ENCODE measurements at places on chromosomes 6 and 20.

DNA sequence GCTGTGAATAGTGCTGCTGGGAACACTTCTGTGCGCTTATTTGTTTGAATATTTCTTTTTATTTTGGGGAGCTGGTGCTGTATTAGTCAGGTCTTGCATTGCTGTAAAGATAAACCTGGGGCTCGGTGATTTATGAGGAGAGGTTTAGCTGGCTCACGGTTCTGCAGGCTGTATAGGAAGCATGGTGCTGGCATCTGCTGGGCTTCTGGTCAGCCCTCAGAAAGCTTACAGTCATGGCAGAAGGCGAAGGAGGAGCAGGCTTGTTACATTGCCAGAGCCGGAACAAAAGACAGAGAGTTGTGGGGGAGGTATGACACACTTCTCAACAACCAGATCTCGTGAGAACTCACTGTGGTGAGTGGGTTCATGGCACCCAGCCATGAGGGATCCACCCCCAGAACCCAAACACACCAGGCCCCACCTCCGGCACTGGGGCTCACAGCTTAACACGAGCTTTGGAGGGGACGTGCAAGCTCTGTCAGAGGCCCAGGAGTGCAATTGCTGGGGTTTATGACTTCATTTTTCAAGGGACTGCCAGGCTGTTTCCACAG, 68.8 kb upstream of the GATA5 start:
- DNase-seq = no peak

- DNase-seq = no peak
Observed at GRCh38 chr6:25681848-25682247, 29.8 kb downstream of the SCGN start.

GRCh38 chr20:52438326-52438963, 246.9 kb upstream of the ZFP64 start:
- DNase-seq = no peak

DNA sequence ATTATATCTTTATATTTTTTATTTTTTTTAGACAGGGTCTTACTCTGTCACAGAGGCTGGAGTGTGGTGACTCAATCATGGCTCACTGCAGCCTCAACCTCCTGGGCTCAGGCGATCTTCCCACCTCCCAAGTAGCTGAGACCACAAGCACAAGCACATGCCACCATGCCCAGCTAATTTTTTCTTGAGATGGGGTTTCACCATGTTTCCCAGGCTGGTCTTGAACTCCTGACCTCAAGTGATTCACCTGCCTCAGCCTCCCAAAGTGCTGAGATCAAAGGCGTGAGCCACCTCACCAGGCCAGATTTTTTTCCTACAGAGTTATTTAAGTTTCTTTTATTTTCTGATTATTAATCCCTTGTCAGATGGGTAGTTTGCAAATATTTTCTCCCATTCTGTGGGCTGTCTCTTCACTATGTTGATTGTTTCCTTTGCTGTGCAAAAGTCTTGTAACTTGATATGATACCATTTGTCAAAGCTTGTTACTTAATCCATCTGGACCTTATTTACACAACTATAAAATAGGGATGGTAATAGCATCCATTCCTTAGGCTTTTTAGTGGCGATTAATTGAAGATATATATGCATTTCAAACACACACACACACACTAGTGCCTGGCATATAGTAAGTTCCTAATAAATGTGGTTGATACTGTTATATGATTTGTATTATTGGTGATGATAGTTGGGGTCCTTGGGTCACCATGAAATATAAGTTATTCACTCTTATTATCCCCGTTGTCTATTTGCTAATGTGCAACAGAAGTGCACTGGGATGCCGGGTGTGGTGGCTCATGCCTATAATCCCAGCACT, 187.1 kb downstream of the BCAS1 start:
- no peak for DNase-seq

DNA sequence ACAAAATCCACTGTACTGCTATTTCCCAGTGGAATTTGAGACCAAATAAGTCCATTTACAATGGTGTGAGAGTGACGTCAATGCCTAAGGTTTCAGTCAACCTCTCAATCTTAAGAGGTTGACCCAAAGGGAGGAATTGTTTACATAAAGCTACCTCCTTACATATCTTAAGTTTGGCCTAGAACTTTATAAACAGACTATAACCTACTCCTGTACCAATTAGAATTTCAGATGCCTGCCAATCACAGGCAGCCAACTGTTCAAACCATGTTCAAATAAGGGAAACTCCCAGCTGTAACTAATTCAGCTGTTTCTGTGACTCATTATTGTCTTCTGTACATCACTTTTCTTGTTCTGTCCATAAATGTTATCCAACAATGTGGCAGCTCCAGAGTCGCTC, 14.5 kb downstream of the LGSN start:
- DNase-seq = no peak

DNA sequence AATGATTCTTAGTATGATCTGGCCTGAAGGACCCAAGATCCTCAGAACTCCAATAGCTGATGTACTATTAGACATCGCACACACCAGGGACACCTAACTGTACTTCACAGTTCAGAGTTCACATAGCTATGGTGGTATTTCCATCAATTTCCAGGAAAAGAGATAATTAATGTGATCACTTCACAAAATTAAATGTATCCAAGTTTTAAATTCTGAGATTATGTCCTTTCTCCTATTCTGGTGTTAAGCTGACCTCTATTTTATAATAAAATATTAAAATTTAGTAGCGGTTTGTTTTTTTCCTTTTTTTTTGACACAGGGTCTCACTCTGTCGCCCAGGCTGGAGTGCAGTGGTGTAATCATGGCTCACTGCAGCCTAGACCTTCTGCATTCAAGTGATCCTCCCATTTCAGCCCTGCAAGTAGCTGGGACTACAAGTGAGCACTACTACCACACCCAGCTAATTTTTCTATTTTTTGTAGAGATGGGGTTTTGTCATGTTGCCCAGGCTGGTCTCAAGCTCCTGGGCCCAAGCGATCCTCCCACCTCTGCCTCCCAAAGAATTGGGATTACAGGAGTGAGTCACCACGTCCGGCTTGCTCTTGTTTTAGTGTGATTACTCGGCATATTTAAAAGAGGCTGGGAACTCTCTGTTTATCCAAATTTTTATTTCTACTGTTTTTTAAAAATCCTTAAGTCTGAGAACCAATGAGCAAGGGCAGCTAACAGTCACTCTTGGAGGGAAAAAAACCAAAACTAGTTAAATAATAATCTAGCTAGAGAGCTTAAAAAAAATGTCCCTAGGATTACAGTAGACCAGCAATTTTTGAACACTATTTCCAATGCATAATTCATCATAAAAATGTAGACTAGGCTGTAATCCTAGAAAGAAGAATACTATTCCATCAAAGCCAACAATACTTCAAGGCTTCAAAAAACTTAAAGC, 16.0 kb downstream of the KIF13A start:
- DNase-seq = no peak

DNA sequence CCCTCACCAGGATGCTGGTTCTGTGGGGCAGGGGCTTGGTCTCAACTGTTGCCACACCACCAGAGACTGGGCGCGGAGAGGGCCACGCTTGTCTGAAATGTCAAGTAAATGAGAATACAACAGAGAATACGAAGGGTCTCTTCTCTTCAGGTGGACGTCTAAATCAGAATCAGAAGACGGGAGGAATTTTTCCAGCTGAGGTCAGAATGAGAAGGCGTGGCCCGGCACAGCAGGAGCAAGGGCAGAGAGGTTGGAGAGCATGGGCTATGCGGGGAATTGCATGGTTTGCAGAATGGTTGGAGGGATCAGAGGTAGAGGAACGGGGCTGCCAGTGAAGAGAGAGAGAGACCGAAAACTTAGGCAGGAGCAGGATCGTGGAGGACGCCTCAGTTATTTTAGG, 337.9 kb downstream of the QKI start:
- no peak for DNase-seq

GRCh38 chr6:150741633-150742200, 123.8 kb upstream of the MTHFD1L start:
- DNase-seq = no peak

DNA sequence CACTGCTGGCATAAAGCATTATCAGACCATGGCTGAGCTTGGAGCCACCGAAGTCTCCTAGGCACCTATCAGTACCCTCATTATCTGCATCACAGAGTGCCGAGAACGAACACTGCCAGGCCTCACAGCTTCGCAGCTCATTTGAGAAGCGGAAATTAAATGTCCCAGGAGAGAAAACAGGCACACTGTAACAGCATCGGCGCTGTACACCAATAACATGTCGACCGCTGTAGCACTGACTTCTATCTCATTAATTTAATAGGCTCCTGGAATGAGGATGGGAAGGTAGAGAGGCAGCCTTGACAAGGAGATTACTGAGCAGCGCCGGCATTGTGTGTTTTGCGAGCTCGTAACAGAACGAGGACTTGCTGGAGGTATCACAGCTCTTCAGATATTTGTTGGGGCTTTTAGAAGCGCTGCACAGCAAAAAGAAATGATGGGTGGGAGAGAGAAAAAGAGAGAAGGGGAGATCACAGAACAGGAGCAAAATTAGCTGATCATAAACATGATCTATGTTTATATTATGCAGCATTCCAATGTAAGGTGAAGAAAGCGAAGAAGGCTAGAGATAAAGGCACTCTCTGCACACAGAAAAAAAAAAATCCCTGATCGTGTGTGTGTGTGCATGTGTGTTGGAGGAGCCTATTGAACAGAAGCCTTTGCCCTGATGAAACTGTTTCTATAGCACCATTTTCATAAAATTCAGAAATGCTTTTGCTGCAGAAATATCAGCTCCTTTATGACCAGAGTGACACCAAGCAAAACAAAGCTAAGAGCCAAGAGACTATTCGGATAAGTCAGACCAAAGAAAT, 29.2 kb downstream of the ID4 start:
- no peak for DNase-seq

DNA sequence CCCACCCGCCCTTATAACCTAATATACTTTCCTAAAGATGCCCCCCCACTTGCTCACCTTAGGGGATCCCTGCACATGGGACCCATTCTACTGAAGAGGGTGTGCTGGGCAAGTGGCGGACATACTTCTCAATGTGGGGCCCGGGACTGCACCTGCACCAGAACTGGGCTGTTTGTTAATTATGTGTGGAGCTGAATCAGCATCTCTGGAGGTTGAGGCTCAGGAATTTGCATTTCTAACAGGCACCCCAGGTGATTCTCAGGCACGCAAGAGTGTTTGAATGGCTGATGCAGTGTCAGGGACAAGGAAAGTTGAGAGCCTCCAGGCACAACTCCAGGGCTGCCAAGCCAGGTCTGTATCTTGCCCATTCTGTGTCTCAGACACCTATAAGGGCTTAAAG, 8.9 kb upstream of the PTPRT start:
- no peak for DNase-seq

DNA sequence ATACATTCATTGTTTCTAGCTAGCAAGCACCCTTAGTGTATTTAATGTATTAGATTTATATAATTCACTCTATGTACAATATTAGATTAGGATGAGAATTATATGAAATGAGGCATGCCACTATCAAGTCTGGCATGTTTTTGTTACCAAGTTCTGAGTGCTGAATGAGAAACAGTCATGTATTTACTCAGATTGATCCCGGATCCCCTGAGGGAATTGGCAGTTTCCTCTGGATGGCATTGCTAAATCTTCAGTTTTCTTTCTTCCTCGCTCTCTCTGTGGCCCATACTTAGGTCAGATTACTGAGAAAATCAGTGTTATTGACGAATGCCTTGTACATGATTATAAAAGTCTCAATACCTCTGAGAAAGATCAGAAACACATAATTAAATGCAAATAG, 66.6 kb downstream of the CDKAL1 start:
- DNase-seq = no peak
